Brain pericyte (primary cell): ENCODE measurements at places on chromosomes 5 and 9.

- no peak for DNase-seq
Measured at GRCh38 chr5:41751867-41752266, 118.4 kb downstream of the OXCT1 start.

- no peak for DNase-seq
Measured at GRCh38 chr9:111150181-111150580, 111.9 kb upstream of the LPAR1 start.

- DNase-seq, result no peak
Measured at GRCh38 chr5:1732945-1733344, 66.7 kb downstream of the MRPL36 start.

DNA sequence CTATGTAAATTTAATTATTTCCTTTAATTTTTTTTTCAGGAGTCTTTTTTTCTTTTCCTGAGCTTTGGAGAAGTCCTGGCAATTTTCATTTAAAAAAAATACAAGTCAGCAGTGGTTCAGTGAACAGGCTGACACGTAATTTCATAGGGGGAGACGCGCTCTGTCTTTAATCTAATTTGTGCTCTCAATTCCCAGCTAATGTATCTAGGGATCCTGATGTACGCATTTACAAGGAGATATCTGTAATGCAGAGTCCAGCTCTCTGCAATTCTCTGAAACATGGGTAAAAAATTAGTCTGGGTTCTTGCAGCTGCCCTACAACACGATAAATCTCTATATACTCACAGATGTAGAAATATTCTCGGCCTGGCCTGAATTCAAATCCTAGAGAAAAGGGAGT is 243.9 kb downstream of the EFNA5 start:
- no peak for DNase-seq

- no peak for DNase-seq
Measured at GRCh38 chr9:37760416-37761161, 7.0 kb downstream of the TRMT10B start.

DNA sequence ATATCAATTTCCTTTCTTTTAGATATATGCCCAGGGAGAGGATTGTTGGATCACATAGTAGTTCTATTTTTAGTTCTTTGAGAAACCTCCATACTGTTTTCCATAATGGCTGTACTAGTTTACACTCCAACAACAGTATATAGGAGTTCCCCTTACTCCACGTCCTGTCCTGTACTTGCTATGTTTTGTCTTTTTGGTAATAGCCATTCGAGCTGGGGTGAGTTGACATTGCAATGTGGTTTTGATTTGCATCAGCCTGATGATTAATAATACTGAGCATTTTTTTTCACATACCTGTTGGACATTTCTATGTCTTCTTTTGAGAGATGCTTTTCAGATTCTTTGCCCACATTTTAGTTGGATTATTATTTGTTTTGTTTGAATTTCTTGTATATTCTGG is 445.9 kb downstream of the NTRK2 start:
- no peak for DNase-seq
